Activated CD8-positive, alpha-beta memory T cell treated with anti-CD3 and anti-CD28 coated beads for 4 hours (primary cell): ENCODE measurements at places on chromosomes 16 and 17.
A peak's percentile ranks its signal among the peaks of the same experiment; 100 is the strongest.

- DNase-seq = no peak
These were observed 117.9 kb upstream of the MYOCD start for GRCh38 chr17:12547831-12548230.

DNA sequence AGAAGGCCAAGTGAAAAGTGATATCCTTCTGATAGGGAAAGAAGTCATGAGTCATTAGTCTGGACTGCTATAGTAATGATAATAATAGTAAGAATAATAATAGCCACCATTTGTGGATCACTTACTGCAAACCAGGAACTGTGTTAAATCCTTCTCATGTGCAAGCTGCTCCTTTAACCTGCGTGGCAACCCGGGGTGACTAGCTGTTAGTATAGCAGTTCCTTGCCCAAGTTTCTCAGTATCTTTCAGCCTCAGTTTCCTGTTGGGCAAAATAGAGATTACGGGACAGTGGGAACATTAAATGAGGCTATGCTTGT is 129.5 kb downstream of the CDH13 start:
- no peak for DNase-seq

- DNase-seq = peak; percentile 70
These were observed 2.7 kb upstream of the SPG7 start for GRCh38 chr16:89505204-89506112.

GRCh38 chr16:70726892-70727361 is 41.1 kb upstream of the MTSS2 start:
- DNase-seq = no peak

DNA sequence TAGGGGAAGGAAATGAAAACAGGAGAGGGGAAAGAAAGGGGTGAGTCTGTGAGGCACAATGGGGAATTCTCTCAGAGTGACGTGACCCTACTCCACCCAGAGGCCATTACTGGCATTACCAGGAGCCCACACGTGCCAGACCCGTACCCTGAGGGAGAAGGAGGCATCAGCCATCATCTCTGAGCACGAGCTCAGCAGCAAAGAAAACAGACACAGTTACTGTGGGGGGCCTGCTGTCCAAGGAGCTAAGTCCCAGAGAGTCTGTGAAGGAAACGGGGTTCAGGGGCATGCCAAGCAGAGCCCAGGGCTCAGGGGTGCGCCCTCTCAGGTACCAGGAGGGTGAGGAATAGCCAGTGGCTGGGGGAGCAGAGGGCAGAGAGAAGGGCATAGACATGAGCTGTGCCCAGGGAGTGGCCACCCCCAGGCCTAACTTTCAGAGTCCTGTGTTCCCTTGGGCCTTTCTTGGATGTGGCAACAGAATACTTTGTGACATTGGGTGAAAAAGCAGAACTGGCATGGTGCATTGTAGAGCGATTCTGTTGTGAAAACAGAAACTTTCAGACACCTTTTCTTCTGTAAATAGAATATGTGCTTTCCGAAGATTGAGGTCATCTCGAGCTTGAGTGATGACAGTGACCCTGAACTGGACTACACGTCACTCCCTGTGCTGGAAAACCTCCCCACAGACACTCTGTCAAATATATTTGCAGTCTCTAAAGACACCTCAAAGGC is 11.3 kb downstream of the TAF1C start:
- peak; percentile 28 for DNase-seq

DNA sequence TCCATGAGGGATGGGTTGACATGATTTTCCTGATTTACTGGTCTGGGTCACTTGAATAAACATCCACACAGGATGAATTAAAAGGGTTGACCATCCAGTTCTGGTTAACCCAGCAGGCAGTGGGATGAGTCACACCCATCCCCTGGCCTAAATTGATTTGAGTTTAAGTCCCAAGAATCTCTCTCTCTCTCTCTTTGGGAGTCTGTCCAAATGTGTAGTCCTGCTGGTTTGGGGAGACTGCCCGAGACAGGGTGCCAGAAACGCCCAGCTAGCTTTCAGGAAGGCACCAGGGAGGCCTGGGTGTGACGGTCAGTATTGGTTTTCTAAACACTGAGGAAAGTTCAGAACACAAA is 38.8 kb downstream of the SCPEP1 start:
- no peak for DNase-seq

DNA sequence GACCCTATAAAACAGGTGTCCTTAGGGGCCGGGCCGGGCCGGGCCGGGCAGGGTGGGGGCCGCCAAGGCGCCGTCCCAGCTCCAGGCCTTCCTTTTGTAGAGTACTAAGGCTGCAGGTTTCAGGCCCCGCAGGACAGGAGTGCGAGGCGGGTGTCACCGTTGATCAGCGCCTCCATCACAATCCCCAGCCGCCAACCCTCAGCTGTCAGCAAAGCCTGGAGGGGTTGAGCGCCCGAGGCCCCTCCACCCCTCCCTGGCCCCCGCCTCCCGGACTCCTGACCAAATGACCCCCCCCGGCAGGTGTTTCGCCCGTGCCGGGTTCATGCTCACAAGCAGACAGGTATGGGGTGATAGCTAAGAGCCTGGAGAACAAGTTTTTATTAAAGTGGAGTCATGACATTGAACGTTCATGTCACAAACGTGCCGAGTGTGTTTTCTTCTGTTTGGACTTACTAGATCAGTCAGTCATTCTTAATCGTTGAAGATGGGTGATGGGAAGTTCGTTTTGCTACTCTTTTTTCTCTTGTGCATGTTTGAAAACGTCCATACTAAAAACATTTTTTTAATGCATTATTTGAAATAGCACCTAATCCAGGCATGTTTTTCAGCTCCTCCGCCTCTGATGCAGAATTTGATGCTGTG is 534 bp downstream of the ARL2BP start:
- DNase-seq = no peak

DNA sequence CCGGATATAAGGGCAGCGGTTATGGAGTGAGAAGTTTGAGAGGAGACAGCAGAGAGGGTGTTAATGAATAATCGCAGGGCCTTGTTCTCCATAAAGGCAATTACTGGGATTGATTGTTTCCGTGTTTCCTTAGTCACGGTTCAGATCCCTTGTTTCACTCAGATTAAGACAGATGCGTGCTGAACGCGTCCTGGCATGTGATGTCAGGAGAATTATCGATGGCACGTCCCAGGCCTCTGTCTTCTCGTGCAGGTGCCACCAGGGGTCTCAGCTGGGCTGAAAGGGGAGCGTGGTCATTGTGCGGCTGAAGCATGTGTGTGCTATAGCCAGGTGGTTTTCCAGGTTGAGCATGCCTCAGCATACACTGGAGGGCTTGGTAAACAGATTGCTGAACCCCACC is 142.4 kb upstream of the NOL11 start:
- no peak for DNase-seq

GRCh38 chr16:86928523-86929011 is 350.2 kb downstream of the FOXL1 start:
- DNase-seq = no peak

GRCh38 chr16:5502467-5502869 is 404.9 kb upstream of the EEF2KMT start:
- no peak for DNase-seq

DNA sequence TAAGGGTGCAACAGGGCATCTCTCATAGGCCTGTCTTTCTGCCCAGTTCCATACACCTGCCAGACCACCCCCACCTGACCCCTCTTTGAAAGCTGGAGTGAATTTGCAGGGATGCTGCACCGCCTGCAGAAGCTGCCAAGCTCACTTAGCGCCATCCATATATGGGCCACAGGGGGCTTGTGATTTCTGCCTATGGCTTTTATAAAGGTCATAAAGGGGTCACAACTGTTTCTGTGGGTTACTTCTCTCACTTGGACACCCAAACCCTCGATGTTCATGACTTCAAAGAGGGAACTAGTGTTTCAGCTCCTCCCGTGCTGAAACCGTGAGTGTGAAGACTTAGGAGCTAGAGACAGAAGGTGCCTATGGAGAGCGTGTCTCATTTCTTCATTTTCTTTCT is 23.9 kb upstream of the MEAK7 start:
- no peak for DNase-seq

DNA sequence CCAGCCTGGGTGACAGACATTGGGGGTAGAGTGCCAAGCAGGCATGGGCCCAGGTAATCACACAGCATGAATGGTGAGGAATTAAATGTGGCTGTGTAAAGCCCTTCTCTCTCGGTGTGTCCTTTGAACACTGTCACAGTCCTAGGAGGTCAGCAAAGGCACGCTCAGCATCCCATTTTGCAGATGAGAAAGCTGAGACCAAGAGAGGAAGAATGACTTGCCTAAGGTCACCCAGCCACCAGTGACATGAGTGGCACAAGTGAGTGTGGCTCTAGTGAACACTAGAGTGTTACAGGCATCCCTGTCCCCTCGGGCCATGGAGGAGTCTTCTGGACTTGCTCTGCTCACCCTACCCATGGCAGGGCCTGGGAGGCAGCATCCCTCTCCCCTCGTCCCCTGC is 10.7 kb downstream of the CTF1 start:
- DNase-seq = no peak

GRCh38 chr17:77126519-77126918 is 14.2 kb upstream of the SEC14L1 start:
- no peak for DNase-seq

- no peak for DNase-seq
These were observed 26.7 kb downstream of the CCL4 start for GRCh38 chr17:36130346-36130745.

- DNase-seq = no peak
These were observed 28.1 kb upstream of the PECAM1 start for GRCh38 chr17:64418506-64419339.

- no peak for DNase-seq
These were observed 4.0 kb downstream of the BPTF start for GRCh38 chr17:67829331-67829730.

DNA sequence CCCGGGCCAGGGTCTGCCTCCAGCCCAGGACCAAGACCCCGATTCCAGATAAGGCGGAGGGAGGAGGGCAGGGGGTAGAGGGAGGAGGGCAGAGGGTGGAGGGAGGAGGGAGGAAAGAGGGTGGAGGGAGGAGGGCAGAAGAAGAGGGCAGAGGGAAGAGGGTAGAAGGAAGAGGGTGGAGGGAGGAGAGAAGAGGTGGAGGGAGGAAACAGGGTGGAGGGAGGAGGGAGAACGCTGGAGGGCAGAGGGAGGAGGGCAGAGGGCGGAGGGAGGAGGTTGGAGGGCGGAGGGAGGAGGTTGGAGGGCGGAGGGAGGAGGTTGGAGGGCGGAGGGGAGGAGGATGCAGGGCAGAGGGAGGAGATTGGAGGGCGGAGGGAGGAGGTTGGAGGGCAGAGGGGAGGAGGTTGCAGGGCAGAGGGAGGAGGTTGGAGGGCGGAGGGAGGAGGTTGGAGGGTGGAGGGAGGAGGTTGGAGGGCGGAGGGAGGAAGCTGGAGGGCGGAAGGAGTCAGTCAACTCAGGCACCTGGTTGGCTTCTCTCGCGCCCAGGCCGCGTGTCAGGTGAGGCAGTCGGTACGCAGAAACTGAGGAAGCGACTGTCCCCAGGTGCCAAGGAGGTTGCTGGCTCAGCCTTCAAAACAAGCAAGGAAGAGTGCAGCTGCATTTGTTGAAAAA is 65.2 kb downstream of the KLHDC4 start:
- no peak for DNase-seq

- DNase-seq = peak; percentile 31
These were observed 108.5 kb upstream of the XYLT1 start for GRCh38 chr16:17578981-17579874.

DNA sequence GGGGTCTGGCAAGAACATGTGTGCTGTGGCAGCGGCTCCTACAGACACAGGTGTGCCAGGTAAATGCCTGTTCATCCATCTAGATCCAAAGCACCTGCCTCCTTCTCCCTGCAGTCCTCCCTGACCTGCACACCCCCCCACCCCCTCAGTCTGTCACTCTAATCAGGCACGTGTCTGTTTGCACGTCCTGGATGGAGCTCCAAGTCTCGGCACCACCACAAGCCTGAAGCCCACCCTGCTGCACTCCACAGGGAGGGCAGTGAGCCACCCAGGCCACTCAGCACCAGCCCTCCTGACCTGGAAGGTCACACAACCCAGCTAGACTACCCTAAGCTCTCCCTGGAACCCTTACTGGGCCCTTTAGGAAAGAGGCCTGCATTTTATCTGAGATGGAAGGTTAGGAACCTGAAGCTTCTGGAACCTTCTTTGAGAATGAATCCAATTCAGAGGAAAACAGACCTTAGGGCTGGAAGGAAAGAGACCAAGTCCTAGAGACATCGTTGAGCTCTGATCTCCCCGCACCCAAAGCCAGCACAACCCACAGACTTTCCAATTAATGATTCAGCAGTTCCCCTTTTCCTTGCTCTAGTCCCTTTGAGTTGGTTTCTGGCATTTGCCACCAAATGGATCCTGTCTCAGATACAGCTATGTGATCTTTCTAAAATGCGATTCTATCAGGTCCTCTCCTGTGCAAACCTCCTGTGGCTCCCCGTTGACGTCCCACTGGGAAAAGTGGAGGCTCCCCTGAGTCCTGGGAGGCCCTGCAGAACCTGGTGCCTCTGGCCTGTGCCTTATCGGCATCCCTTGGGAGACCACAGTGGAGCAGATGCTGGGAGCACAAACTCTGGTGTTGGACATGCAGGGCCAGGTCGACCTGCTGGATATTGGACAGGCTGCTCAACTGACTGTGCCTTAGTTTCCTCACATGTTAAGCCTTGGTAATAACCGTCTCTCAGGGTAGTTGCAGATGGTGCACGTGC is 67.9 kb downstream of the PRMT7 start:
- DNase-seq = no peak

DNA sequence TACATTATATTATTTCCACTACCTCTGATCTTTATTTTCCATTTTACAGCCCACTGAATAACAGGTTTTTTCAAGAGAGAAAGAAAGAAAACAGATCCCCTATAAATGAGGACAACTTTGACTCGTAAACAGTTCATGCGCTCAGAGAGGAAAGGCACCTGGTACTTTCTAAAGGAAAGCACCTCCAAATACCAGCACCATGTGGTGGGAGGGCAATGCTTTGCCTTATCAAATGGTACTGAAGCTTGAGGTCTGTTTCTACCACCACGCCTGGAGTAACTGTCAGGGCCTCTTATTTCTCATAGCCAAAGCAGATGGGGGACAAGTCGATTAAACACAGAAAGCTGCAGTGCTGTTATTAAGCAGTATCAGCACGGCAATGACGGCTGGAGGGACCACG is 510.3 kb upstream of the ZFHX3 start:
- no peak for DNase-seq

DNA sequence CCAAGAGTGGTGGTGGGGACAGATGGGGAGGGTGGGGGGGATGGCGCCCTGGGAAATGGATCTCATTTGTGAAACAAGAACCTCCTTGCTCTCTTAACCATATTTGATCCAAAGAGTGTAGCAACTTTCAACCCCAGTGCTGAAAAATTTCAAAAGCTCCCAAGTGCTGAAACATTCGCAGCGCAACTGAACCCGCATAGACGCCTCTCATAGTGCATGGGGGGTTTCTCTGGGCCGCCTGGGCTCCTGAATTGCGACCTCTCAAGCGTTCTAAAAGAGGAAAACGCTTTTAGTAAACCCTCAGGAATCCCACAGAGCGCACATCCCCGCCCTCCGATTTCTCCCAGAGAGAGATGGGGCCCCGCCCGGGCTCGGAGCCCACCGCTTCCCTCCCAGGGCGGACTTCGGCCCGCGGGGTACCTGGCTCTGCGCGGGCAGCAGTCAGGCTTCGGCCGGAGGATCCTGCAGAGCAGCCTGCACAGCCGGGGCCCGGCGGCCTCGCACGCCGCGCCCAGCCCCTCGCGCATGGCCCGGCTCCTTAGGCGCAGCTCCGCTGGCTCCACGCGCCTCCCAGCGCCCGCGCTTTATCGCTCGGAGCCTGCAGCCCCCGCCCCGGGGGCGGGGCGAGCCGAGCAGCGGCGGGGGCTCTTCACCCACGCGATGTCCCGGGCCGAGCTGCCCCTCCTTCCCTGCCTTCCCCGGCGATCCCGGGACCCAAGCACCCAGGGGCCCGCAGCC is 7.0 kb downstream of the NOS2 start:
- DNase-seq = no peak
